ENCODE measurements at places on chromosomes 16 and 17. TPM values are rescaled to one million over a fixed set of nuclear protein-coding genes. Genes with fewer than 3 reads are reported as not detected.

DNA sequence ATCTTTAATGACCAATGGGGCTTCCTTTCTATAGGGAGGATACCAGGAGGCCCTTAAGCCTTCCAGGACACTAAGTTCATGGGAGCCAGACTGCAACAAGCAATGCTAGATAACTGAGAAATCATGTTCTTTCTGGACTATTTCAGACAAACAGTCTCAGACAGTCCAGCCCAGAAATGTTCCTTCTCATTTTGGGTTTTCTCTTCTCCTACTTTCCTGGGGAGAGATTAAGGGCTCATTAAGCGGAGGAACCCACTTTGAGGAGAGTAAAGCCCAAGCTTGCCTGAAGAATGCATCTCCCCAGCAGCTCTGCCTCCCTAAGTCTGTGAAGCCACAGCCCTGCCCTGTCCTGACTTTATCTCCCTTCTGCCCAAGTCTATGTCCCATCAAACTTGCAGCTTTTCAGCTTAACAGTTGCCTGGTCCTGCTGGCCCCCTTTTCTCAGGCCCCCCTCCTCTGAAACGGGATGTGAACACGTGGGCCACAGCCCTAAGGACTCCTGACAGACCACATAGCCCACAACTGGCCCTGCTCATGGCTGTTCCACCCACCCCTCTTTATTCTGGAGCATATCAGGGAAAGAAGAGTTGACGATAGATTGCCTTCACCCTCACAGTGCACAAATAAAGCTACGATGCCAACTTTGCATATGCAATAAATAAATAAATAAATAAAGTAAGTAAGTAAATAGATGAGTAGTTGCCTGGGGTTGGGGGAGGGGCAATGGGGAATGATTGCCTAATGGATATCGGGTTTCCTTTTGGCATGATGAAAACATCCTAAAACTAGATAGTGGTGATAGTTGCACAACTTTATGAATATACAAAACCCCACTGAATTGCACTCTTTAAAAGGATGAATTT is 111.0 kb downstream of the N4BP1 start:
- DNase-seq = peak; percentile 51

GRCh38 chr17:45092911-45093430 is 31.9 kb downstream of the NMT1 start:
- peak; percentile 90 for DNase-seq

- no peak for DNase-seq
Observed at GRCh38 chr16:49665482-49666230, 190.3 kb downstream of the ZNF423 start.

- DNase-seq = no peak
Observed at GRCh38 chr17:61250335-61250890, 149.2 kb upstream of the TBX2 start.

- DNase-seq = peak; percentile 79
Observed at GRCh38 chr17:50087246-50087911, 7.8 kb upstream of the PDK2 start.

DNA sequence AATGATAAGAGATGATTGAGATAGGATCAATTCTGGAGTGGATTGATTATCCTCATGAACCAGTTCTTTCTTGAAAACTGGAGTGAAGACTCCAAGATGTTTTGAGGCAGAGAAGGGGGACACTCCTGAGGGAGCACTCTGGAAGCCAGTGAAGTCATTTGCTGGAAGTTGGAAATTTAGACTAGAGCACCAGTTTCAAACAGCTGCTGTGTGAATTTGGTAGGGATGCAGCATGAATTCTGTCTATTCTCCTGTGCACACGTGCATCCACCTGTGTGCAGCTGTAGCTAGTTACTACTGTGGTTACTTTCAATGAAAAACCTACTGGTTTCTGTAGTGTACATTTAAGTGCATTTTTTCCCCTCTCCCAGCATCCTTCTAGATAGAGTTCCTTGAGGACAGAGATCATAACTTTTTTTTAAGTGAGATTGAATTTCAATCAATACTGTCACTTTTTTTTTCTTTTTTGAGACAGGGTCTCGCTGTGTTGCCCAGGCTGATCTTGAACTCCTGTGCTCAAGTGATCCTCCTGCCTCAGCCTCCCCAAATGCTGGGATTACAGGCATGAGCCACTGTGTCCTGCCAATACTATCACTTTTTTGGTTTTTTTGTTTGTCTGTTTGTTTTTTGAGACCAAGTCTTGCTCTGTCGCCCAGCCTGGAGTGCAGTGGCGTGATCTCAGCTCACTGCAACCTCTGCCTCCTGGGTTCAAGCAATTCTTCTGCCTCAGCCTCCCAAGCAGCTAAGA is 65.9 kb downstream of the TUBD1 start:
- no peak for DNase-seq

- DNase-seq = no peak
Observed at GRCh38 chr17:16447676-16448075, 32.3 kb downstream of the TRPV2 start.

DNA sequence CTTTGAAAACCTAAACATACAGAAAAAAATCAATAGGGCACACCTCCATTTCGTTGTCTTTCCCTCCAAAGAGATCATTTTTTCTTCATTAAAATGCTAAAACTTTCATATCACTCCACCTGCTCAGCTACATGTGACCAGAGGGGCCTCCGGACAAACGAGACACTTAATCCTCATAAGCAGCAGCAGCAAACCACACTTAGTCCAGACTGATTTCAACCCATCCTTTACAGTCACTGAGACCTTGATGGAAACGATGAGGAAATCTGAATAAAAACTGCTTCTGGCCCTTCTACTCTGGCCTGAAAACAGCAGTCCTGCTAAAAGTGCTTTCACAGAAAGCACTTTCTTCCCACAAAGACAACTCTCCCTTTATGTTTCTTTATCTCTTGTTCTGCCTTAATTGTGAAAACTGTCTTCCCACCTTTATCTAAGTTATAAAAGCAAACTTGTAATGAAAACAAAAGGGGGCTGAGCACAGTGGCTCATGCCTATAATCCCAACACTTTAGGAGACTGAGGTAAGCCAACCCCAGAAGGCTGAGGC is 4.6 kb downstream of the ANKRD11 start:
- no peak for DNase-seq

Gene DCTPP1
- total RNA-seq = 35.1 TPM

Gene RECQL5
- 11.3 TPM for total RNA-seq

Gene GUCY2D
- total RNA-seq = 0.38 TPM

Gene PMFBP1
- total RNA-seq = 0.32 TPM

Gene TBC1D26
- not detected for total RNA-seq
